GM12891 (cell line): ENCODE measurements at places on chromosomes 4 and X.

GRCh38 chr4:81789158-81789557 is 317.5 kb upstream of the RASGEF1B start:
- no peak for DNase-seq

- DNase-seq, result no peak
Measured at GRCh38 chr4:132333724-132334047, 815.4 kb upstream of the PCDH10 start.

- no peak for DNase-seq
Measured at GRCh38 chrX:71367396-71367795, 1.2 kb downstream of the TAF1 start.

DNA sequence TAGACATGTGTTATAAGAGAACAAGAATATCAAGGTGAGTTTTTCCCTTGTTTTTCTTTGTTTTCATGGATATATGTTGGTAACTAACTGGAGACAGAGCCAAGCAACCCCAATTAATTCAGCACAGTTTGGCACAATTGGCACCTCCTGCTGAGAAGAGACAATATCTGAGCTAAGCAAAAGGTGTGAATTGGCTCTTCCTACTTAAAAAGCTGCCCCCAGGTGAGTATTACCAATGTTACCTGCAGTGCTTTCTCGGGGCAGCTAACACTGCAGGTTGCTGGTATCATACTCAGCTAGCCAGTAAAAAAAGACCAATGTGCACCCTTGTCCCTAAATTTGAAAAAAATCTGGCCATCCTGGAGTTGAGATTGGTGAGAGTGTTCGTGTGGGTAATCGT is 871.2 kb upstream of the TENM3 start:
- no peak for DNase-seq

DNA sequence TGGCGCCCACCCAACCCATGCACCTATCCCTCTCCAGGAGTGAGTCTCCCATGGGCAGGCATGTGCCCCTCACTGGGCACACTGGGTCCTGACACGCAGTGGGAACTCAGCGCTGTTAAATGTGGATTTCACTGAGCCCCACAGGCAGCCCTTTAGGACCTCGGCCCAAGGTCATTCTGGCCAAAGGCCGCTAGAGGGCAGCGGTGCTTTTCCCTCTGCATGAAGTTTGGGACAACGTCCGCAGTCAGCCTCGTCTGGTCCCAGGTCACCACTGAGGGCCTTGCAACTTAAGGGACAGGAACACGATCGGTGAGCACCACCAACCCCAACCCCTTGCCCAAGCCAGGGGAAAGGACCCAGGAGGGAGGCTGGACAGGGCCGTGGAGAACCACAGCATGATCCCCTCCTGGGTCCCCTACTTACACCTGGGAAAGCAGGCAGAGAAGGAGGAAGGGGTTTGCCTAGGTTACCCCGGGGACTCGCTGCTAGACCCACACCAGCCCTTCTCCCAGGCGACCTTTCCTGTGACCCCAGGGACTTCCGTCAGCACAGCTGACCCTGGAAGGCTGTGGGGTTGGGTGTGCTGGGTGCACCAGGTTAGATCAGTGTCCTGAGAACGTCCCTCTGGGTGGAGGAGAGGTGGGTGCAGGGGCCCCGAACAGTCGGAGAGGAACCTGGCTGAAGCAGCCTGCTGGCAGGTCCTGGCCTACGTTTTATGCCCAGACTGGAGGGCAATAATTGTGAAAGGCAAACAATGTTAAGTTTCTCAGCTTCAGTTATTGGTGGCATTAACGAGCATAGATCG is 24.0 kb downstream of the CYTL1 start:
- DNase-seq, result peak; percentile 77

- DNase-seq, result peak; percentile 1
Measured at GRCh38 chrX:108091878-108092291, 307 bp downstream of the ATG4A start.

DNA sequence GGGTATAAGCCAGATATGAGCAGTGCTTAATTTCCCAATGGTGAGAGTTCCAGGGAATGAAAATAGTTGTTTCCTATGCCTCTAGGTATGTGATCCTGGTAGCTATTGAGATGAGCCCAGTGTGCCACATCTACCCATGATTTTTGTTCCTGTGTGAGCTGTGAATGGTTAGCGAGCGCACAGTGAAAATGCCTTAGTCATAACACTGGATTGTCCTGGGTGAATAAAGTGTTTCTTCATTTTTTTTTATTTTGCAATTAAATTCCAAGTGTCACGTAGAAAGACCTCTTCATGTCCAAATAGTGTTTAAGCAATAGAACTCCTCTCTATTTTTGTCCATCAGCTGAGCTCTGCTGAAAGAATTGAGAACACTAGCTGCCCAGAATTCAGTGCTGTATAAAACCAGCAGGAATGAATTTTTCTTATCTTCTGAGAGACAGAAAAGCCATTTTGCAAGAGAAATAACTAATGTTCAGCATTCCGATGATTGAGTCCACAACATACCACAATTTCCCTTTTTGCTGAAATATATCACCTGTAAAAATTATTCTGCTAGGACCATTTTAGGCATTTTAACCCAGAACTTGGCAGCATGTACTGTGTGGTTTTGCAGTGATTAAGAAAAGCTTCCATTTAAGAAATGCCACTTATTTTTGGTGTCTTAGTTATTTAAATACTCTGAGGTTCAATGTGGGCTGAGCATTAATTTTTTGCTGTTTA is 5.6 kb downstream of the MAOA start:
- DNase-seq, result no peak

GRCh38 chr4:1305781-1306455 is 16.2 kb downstream of the MAEA start:
- no peak for DNase-seq

DNA sequence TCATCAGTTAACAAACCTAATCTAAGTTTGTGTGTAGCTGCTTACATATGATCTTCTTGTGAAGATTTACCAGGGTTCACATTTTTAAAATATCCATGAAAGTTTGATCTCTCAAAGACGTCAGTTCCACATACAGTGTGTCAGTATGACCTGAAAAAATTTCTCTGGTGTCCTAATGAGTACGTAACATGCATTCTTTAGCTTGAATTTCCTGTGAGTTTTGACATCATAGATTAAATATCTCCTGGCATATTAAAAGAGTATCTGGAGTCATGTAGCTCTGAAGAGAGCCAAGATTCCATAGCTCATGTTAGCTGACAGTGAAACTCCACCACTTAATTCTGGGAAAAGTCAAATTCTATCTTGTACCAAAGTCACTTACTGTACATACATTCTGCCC is 43.9 kb upstream of the PDLIM5 start:
- DNase-seq, result no peak

DNA sequence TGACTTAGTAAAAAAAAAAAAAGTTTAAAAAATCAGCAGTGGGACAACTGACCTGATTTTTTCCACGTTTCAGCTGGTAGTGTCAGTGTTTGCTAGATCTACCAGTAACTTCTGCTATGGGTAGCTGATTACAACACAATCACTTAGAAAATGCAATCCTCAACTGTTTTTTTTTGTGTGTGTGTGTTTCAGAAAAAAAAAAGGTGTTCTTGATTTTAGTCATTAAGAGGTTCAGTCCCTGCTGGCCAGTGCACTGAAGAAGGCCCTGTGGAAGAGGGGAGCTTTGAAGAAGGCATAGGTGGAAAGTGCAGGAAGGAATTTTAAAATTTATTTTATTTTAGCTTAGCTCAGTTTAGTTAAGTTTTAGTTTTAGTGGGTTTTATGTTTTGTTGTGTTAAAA is 46.9 kb downstream of the SH2D1A start:
- DNase-seq, result no peak

DNA sequence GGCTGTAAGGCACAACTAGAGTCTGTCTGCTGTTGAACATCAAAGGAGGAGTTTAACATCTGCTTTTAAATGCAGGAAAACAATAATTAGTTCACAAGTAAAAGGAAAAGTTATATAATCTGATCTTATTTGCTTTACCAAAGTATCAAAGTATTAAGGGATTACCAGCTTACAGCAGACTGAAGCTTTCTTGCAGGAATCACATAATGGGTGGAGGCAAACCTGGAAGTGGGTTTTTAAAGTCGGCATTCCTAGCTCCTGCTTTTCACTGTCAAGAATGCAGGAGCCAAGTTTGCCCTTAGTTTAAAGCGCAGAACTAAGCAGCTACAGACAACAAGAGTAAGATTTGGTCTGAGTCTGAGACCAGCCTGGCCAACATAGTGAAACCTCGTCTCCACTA is 122.2 kb downstream of the APBB2 start:
- DNase-seq, result no peak

DNA sequence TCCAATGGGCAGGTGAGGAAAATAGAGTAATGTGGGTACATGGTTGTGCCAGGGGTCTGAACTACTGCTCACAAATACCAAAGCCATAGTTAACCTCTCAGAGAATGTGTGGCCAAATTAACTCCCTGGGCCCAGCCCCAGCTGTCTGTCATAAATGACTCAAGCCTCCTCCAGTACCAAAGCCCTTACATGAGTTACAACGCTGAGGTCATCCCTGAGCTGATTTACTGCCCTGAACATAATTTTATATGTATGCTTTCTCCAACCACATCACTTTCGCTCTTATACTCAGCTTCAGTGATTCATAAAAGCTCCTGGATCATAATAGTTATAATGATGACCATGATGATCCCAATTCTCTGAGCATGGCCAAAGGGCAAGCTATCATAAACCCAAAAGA is 283.9 kb downstream of the NKX6-1 start:
- DNase-seq, result no peak

GRCh38 chr4:97548943-97549583 is 594.2 kb downstream of the STPG2 start:
- DNase-seq, result no peak

DNA sequence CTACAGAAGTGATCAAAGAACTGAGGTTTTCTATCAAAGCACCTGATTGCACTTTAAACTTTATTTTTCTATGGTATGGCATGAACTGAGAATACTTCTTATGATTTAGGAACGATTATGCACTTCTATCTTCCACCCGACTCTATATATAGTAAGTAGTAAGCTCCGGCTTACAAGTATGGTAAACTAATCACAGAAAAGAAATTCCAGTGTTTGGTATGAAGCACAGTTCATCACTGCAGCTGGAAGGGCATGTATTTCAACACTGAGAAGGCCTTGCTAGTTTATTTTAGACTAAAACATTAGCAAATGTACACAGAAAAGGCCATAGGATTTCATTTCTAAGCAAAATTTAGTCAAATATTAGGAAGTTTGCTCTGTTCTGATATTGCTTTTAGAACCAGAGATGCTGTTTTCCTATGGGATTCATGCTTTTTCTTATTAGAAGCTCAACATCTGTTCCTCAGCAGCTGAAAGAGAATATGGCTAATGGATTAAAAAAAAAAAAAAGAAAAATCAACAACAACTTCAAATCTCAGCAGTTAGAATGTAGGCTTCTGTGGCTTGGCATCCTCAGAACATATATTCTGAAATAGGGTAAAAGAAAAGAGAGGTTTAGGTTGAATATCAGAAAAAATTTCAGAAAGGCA is 273.5 kb downstream of the C4orf33 start:
- no peak for DNase-seq

- DNase-seq, result no peak
Measured at GRCh38 chrX:17654116-17654515, 83.2 kb upstream of the SCML1 start.

- no peak for DNase-seq
Measured at GRCh38 chr4:100016191-100016590, 66.1 kb upstream of the H2AZ1 start.

GRCh38 chrX:1035206-1035605 is 177.2 kb downstream of the CRLF2 start:
- DNase-seq, result no peak

GRCh38 chr4:5143306-5143861 is 92.1 kb downstream of the STK32B start:
- no peak for DNase-seq

DNA sequence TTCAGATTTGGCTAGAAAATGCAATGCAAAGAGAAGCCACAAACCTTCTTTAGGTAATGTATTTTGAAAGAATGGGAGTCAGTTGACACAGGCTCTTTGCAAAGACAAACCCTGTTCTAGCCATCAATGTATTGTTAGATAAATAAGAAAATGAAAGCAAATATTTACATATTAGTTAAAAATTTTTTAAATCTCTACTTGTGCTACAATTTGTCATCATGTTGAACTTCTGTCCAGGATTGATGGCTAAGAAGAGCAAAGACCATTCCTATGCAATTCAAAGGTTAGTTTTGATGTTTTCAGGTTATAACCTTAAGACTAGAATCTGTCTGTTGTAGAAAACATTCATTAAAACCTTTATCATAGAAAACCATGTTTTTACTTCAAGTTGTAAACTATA is 788.8 kb upstream of the FTHL17 start:
- DNase-seq, result no peak

- DNase-seq, result no peak
Measured at GRCh38 chr4:55574252-55574651, 17.8 kb downstream of the PDCL2 start.
